ENCODE measurements at places on chromosomes 1 and 21. TPM values are rescaled to one million over a fixed set of nuclear protein-coding genes. Genes with fewer than 3 reads are reported as not detected.
A peak's percentile ranks its signal among the peaks of the same experiment; 100 is the strongest.

The DMRTA2 gene
- total RNA-seq = not detected

GRCh38 chr1:76989976-76990375, 122.7 kb downstream of the ST6GALNAC5 start:
- no peak for DNase-seq

- DNase-seq = no peak
Measured at GRCh38 chr1:230083746-230084407, 16.8 kb downstream of the GALNT2 start.

DNA sequence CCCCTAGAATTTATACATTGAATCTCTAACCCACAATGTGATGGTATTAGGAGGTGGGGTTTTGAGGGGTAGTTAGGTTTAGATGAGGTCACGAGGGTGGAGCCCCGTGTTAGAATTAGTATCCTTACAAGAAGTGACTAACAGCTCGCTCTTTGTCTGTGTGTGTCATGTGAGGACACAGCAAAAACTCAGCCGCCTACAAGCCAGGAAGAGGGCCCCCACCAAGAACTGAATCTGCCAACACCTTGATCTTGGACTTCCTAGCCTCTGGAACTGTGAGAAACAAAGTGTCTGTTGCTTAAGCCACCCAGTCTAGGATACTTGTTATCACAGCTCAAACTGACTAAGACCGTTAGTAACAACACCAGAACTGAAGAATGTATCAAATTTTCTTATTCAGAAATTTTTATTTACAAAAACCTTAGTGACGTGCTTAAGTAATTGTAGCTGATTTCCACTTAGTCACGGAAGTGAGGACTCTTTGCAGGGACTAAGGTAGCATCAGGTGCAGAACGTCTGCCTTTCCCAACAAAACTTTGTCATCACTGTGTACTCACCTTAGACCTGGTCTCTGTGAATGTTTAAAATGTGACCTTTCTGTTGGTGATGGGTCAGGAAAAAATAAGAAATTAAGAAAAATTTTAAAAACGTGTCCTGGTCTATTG, 24.5 kb upstream of the LRRC8C start:
- DNase-seq = peak; percentile 70

- DNase-seq = no peak
Measured at GRCh38 chr1:222938986-222939385, 124.1 kb downstream of the DISP1 start.
